BJ (cell line): ENCODE measurements at places on chromosomes 2 and 18.

DNA sequence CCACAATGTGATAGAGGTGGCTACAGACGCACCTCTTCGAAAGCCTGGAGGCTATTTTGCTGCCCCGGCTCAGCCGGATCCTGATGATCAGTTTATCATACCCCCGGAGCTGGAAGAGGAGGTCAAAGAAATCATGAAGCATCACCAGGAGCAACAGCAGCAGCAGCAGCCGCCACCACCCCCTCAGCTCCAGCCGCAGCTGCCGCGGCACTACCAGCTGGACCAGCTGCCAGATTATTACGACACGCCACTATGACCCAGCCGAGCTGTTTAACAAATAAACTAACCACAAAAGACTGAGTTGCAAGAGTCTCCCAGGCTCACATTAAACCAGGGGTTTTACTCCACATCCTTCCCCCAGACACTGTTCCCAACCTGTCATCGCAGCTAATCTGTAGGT lies 263.8 kb downstream of the PHLPP1 start:
- peak; percentile 39 for DNase-seq

DNA sequence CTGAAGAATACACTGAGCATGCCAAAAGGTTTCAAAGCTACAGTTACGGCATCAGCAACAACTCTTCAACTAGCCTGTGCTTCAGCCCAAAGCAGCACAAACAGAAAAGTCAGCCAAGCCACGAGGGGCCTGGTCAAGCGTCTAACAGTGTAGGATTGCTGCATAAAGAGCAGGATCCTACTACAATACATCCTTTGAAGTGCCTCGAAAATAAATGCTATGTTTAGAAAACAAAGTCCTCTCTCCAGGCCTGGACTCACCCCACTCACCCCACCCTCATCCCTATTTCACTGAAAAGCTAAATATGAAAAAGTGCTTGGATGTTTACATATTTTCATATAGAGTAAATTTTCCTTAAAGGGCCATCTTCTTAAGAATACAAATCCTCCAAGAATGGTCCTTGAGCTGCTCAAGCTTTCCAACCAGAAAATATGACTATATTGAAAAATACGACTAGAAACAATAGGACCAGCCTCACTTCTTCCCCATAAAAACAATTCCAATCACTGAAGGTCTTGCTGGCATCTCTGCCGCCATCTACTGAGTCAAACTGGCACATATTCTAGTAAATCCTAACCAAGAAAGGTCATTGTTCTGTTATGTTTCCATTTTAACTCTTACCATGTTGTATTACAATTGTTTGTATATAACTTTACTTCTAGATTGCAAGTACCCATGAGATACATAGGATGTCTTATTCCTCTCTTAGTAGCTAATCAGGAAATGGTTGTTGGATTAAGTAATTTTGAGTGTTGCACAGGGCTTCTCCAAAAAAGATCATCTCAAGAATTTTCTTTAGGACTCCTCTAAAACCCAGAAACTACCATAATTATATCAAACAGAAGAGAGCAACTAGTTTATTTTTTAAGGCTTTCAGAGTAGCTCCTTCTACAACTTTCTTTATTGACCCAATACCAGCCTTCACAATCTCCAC lies 63.6 kb downstream of the CLHC1 start:
- DNase-seq, result peak; percentile 36

GRCh38 chr2:25816249-25816648 lies 62.0 kb downstream of the ASXL2 start:
- DNase-seq, result no peak

DNA sequence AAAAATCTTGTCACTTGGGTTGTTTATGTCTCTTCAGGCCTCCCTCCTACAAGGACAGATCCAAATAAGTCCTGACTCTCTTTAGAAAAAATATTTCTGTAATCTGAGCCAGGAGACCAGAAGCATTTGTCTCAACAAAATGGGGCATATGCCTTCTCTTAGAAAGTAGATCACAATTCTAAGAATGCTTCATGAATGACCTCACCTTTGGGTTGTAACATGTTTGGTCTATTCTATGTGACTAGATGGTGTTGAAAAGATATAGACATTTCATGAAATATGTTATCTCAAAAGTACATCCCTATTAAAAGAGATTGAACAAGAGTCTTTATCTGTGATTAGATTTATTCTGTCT lies 159.0 kb upstream of the SETBP1 start:
- no peak for DNase-seq

- DNase-seq, result no peak
These were observed 35.4 kb upstream of the LYPD6B start for GRCh38 chr2:149002891-149003740.

DNA sequence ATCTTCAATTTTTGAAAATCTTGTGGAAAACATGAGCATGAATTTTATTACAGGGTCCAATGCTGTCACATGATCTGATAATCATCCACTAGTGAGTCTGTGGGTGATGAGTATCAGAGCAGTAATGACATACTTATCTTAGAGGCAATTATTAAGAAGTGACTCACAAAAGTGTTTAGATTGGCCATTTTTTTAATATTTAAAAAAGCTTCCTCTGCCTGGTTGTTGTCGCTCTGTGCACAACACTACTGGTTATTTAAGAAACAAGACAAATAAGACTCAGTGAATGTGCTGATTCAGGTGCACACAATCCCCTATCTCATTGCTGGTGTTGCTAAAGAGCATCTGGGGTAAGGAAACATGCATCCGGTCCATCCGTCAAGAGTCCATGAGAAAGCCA lies 665.8 kb upstream of the ZEB2 start:
- DNase-seq, result peak; percentile 37

DNA sequence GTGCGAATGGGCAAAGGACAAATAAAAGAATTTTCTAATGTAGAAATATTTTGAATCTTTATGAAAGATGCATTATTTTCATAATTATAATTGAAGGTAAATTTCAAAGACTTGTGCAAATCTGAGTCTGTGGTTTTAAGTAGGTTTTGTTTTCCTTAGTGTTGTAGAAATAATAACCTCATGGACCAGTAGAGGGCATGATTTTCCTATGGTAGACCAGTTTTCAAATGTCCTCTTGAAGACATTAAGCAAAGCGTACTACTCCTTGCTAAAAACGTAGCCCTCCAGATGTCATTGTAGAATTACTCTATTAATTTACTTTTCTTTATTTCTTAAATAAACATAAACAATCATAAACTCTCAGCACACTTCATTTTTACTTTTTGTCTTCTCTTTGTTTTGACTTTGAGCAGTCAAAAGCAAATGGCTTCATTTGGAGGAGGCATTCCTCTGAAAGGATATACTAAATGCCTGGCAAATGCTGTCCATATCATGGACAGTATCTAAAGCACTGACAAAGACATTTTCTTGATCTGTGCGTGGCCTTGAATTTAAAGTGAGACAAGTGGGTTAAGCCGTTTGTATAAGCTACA lies 85.8 kb upstream of the FAM237A start:
- DNase-seq, result no peak

GRCh38 chr2:8116661-8117060 lies 565.2 kb upstream of the ID2 start:
- DNase-seq, result no peak
